Pancreas (tissue), 10 donors: ENCODE measurements at places on chromosomes 4 and X. TPM values are rescaled to one million over a fixed set of nuclear protein-coding genes. Genes with fewer than 3 reads are reported as not detected.
A peak's percentile ranks its signal among the peaks of the same experiment; 100 is the strongest.

Gene SMR3B
- total RNA-seq = not detected

- peak overlapping the region; percentile 62 for H3K27ac ChIP-seq
- no peaks in the 10 kb centered on the region for H3K27me3 ChIP-seq
- H3K4me3 ChIP-seq = no peak overlapping the region
Observed at GRCh38 chr4:73599182-73599581, 21.1 kb downstream of the RASSF6 start.

GRCh38 chr4:162560073-162560472, 396.3 kb upstream of the FSTL5 start:
- no peaks in the 10 kb centered on the region for H3K4me1 ChIP-seq
- no peaks in the 10 kb centered on the region for H3K27me3 ChIP-seq
- DNase-seq = no peak
- no peaks in the 10 kb centered on the region for H3K36me3 ChIP-seq

DNA sequence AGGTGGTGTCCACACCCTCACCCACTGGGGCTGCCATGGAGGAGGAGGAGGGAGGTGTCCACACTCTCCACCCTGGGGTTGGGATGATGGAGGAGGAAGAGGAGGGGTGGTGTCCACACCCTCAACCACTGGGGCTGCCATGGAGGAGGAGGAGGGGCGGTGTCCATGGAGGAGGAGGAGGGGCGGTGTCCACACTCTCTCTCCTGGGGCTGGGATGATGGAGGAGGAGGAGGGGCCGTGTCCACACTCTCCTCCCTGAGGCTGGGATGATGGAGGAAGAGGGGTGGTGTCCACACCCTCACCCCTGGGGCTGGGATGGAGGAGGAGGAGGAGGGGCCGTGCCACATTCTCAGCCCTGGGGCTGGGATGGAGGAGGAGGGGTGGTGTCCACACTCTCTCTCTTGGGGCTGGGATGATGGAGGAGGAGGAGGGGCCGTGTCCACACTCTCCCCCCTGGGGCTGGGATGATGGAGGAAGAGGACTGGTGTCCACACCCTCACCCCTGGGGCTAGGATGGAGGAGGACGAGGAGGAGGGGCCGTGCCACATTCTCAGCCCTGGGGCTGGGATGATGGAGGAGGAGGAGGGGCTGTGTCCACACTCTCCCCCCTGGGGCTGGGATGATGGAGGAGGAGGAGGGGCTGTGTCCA, 231.7 kb downstream of the CRLF2 start:
- no peak overlapping the region for H3K4me3 ChIP-seq
- H3K4me1 ChIP-seq = no peaks in the 10 kb centered on the region
- no peaks in the 10 kb centered on the region for H3K36me3 ChIP-seq

- no peaks in the 10 kb centered on the region for H3K4me1 ChIP-seq
- no peak overlapping the region for H3K27ac ChIP-seq
- no peak overlapping the region for H3K4me3 ChIP-seq
- no peak for DNase-seq
- H3K36me3 ChIP-seq = no peaks in the 10 kb centered on the region
- no peaks in the 10 kb centered on the region for H3K27me3 ChIP-seq
Observed at GRCh38 chr4:5827108-5828004, 65.5 kb downstream of the CRMP1 start.
